ENCODE measurements at places on chromosomes 6 and 20. TPM values are rescaled to one million over a fixed set of nuclear protein-coding genes. Genes with fewer than 3 reads are reported as not detected.
A peak's percentile ranks its signal among the peaks of the same experiment; 100 is the strongest.

- DNase-seq = no peak
Measured at GRCh38 chr6:32173051-32173727, 2.7 kb downstream of the AGPAT1 start.

GRCh38 chr20:50913690-50914375, 17.4 kb downstream of the ADNP start:
- DNase-seq = no peak

GRCh38 chr6:90110971-90111370, 185.7 kb downstream of the BACH2 start:
- no peak for DNase-seq

GRCh38 chr20:3563133-3563532, 92.3 kb downstream of the ATRN start:
- no peak for DNase-seq

DNA sequence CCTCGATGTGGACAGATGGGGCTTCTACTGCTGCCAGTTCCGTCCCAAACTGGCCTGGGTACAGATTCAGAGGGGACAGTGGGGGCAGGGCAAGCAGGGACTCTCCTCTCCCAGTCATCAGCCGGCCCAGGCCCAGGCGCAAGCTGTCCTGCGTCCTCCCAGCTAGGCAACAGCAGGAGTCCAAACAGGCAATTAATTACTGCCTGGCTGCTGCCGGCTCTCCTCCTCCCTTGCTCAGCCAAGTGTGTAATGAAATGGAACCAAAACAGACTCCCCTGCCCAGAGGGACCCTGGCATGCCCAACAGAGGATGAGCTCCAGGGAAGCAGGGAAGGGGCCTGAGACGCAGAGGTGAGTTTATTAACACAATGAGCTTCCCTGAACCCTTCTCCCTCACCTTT, 17.8 kb upstream of the SLC32A1 start:
- DNase-seq = peak; percentile 81

- DNase-seq = no peak
Measured at GRCh38 chr6:119347466-119348095, 2.0 kb downstream of the MAN1A1 start.

DNA sequence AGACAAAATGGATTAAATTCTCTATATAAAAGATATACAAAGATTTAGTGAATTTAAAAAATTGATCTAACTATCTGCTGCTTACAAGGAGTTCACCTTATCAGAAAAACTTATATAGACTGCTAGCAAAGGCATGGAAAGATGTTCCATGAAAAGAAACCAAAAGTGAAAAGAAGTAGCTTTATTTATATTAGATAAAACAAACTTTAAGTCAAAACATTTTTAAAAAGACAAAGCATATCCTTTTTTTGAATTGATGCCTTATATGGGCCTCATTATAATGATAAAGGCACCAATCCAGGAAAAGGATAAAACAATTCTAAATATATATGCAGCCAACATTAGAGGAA, 334.2 kb downstream of the MEI4 start:
- no peak for DNase-seq

DNA sequence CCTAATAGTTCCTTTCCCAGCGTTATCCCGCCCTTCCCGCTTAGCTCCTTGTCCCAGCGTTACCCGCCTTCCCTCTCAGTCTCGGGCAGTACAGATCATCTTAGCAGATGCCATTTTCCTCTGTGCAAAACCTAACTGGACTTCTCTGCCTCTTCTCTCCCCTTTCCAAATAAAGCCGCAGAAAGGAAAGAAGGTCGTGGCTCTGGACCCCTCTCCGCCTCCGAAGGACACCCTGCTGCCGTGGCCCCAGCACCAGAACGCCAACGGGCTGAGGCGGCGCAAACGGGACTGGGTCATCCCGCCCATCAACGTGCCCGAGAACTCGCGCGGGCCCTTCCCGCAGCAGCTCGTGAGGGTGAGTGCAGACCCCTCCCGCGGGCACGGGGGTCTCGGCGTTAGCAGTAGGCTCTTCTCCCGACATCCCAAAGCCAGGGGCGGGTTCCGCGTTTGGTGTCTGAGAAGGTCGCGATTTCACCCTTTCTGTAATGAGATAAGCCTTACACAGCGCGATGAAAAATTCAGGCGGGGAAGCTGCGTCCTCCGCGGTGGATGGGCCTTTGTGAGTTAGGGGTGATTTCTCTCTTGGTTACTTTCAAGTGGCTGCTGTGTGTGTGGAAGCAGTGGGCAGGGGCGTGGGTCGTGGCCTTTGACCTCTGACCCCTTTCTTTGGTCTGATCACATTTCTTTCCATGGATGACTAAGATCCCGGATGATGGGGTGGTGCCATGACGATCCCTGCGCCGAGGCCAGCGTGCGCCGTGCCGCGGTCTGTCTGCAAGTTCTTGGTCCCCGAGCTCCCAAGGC, 292.7 kb downstream of the TAF4 start:
- DNase-seq = no peak

DNA sequence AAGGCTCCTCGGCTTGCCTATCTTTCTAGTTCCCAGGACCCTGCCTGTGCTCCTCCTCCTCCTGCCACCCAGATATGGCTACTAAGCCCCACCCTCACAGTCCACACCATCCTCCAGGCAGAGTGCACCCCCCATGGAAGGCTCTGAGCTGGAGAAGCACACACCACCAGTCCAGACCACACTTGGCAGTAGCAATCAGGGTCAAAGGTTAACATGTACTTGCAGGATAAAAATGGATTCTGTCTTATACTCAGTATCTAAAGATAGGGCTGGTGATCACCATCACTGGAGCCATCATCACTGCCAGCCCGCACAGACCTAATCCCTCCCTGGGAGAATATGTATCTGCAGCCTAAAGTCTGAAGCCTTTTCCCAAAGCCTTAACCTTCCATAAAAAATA, 83.4 kb downstream of the PRKN start:
- no peak for DNase-seq

GRCh38 chr6:161273274-161273751, 548 bp downstream of the AGPAT4 start:
- DNase-seq = peak; percentile 62

DNA sequence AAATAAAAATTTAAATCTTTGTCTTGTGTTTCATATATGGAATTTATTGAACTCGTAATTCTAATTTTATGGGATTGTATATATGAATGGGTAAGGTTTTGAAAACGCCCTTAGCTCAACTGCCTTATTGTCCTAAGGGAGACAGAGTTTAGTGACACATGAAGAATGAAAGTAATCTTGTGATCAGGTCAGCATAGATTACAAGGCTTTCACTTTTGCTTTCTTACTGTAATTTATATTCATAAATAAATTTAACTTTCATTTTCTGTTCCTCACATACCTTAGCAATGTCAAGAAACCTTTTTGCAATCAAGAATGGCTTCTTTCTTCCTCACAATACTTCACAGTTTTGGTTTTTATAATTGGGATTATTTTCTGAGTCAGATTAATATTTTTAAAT, 14.4 kb downstream of the KPNA5 start:
- no peak for DNase-seq

DNA sequence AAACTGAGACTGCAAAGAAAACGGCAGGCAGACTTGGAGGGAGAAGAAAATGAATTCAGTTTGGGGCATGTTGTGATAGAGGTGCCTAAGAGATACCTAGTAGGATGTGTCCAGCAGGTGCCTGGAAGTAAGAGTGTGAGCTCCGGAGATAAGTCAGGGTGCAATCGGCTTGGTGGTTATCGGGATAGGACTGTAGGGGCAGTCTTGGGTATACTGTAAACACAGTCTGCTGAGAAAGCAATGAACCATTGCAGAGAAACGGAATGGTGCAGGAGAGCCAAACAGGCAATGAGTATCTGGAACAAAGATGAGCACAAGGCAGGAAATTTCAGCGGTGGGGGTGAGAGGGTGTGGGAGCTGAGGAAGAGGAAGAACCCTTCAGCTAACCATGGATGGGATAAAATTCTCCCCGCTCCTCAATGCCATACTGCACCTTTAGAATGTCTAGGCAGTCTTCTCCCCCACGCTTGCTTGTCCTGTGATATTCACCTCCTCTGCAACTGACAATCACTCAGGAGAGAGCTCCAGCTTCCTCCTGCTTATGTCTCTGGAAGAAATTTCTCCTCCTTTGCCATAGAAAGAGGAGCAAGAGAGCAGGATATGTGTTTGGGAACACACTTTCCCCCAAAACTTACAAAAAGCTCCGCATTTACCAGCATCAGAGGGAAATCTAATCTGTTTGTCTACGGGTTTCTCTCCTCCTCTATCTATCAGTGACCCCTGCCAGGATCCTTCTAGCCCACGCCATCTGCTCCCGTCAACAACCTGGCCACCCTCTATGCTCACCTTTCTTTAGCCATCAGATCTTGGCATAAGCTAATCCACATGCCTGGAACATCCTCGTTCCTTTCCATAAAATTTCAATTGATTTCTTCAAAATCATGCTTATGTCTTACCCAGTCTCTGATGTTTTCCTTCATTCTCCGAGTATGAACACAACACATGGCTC, 381.7 kb upstream of the JARID2 start:
- DNase-seq = no peak

DNA sequence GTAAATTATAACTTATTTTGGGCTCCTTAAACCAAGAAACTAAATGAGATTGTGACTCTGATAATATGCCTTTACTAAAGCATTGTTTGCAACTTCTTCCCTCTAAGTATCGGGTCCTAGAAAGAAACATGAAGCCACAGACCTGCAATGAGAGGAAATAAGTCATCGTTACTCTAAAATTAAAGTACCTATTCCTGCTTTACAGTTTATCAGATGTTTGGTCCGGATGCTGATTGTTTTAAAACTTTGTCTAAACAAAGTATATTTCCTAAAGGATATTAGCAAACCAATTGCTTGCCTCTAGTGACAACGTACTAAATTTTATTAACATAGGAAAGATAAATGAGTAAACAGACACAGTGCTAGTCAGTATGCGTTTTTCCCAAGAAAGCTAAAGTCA, 216.8 kb downstream of the GJA1 start:
- DNase-seq = no peak

DNA sequence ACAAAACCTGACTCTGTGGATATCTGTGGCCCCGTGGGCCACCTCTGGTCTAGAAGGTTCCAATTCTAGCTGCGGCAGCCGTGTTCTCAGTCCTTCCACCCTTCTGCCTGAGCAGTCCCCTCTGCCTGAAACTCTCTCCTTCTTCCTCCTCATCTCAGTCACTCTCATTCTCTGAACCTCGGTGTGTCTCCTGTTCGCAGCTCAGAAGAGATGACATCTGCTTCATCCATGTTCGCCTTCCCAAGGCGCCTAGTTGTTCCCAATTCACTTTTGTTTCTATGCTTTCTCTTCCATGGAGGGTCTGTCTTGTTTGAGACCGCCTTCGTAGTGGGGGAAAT, 95.5 kb downstream of the CEBPB start:
- DNase-seq = no peak

- DNase-seq = no peak
Measured at GRCh38 chr20:46995561-46996142, 101.0 kb downstream of the EYA2 start.

DNA sequence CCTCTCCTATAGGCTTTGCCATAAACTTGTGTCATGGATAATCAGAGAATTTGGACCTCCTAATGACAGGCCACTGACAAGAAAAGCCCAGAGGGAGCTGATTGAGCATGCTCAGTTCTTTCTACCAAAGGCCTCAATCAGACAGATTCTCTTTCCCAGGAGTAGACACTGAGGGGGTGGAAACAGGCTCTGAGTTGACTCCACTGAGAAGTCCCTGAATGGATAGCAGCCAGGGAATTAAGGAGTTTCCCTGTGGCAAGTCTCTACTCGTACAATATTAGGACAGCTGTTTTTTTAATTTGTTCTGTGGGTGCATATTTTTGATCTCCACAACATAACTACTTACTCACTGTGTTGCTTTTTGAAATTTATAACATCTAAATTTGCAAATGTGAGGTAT, 63.3 kb downstream of the SLC16A10 start:
- no peak for DNase-seq

Gene CFAP61
- 0.62 TPM for polyA plus RNA-seq

Gene CCN6
- not detected for polyA plus RNA-seq

Gene TRIM15
- not detected for polyA plus RNA-seq

Gene KCNQ2
- polyA plus RNA-seq = 3.9 TPM

Gene HLA-DOB
- not detected for polyA plus RNA-seq

Gene POPDC3
- polyA plus RNA-seq = 19.0 TPM

Gene TREML2
- polyA plus RNA-seq = not detected

Gene GCNT2
- polyA plus RNA-seq = 0.13 TPM

Gene SYNDIG1
- polyA plus RNA-seq = not detected

Gene IRF4
- polyA plus RNA-seq = not detected

Gene TMEM151B
- polyA plus RNA-seq = 0.10 TPM

Gene BCAS4
- 43.8 TPM for polyA plus RNA-seq

Gene ADAT2
- polyA plus RNA-seq = 5.4 TPM

Gene TNXB
- 0.55 TPM for polyA plus RNA-seq

Gene FBXO5
- 10.6 TPM for polyA plus RNA-seq
